Activated CD8-positive, alpha-beta memory T cell treated with anti-CD3 and anti-CD28 coated beads for 4 hours (primary cell): ENCODE measurements at places on chromosomes 3 and 15.

DNA sequence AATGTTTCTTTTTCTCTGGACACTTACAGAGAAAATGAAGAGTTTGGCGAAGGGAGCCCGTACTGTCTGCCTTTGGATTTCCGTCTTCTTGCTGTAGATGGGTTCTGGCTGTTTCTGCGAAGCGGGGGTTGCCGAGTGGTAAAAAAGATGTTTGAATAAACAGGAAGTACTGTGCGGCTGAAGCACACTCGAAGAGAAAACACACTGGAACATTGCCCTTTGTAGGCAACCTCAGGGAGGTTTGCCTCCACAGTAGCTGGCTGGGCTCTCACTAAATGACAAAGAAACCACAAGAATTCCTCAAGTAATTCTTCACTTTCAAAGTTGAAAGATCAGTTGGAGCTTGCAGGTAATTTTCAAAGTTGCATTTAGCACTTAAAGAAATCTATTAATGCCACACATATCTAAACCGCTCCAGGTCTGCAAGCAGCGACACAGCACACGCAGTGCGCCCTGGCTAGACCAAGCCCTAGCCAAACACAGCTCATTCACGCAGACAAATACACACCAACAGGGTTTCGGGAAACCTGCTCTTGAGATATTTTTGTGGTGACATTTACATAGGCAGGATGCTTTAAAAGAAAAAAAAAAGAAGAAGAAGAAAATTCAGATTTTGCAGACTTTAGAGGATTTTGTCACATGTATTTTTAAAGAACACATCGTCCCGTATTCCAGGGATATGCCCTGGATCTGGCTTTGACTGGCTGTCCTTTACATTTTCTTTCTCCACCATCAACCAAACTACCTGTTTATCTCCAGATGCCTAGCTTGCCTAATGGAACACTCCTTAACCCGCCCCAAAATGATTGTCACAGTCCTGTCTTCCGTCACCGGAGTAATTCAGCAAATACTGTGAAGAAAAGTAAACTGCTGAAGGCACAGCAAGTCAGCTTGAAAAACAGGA is 452.8 kb downstream of the FOXP1 start:
- DNase-seq, result peak; percentile 60

- no peak for DNase-seq
These were observed 86.1 kb upstream of the PSMD6 start for GRCh38 chr3:64109438-64109837.

- DNase-seq, result no peak
These were observed 24.9 kb upstream of the ATP2B2 start for GRCh38 chr3:10530241-10530640.

- no peak for DNase-seq
These were observed 814 bp upstream of the TEX264 start for GRCh38 chr3:51670053-51670822.

GRCh38 chr3:24287755-24288450 is 206.7 kb downstream of the THRB start:
- no peak for DNase-seq

GRCh38 chr3:190739641-190740185 is 122.8 kb downstream of the GMNC start:
- DNase-seq, result no peak

DNA sequence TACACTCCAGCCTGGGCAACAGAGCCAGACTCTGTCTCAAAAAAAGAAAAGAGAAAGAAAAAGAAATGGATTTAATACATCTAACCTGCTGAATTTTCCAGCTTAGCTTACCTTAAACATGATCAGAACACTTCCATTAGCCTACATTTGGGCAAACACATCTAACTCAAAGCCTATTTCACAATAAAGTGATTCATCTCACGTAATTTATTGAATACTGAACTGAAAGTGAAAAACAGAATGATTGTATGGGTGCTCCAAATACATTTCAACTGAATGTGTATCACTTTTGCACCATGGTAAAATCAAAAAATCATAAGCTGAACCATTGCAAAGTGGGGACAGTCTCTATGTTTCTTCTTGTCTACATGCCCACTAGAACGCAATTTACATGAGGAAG is 9.0 kb downstream of the PIK3R4 start:
- DNase-seq, result no peak

DNA sequence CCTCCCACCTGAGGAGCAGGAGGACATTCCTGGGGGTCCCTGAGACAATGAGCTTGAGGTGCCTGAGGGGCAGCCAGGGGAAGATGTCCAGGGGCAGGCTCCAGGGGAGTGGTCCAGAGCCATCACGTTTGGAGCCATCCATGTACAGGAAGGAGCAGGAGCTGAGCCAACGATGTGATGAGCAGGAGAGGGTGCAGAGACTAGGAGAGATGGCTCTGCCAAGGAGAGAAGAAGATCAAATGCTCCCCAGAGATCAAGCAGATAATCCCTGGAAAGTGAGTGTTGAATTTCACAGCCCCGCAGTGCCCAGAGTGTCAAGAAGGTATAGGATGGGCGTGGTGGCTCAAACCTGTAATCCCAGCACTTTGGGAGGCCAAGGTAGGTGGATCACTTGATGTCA is 97.8 kb upstream of the HERC1 start:
- no peak for DNase-seq

DNA sequence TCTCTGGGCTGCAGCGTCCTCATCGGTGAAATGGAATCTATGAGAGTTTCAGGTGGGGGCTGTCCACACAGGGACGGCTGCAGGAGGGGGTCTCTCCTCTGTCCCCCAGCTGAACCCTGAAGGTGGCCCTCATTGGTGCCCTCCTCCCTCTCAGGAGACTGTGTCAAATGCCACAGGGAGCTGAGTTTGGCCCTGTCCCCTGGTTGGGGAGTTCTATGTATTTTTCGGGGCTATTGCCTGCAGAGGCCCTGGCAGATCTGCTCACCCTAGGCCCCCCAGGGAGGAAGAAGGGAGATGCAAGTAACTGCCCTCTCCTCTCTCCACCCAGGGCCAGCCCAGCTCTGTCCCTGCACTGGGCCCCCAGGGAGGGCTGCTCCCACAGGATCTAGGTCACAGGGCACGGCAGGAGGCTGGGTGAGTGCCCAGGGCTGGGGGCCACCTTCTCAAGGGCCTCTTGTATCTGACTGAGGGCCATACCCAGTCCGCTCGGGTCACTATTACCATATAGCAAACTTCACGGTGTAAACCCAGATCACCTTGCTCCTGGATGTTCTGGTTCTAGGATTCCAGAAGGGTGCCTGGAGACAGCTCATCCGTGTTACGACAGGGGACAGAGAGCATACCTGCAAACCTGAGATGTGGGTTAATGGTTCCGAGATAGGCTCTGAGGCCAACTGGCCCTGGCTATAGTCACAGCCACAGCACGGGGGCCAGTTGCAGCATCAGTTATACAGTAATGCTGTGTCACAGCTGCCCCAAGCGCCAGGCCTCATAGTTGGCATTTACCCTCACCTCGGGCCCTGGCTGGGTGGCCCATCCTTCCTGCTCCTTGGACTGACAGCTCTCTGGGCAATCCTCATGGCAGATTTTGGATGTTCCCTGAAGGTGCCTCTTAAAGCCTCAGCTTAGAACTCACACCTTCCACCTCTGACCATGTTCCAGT is 102.4 kb upstream of the PRR23E start:
- no peak for DNase-seq

GRCh38 chr3:150790629-150791028 is 27.7 kb upstream of the SIAH2 start:
- DNase-seq, result no peak

- DNase-seq, result no peak
These were observed 21.7 kb upstream of the ALAS1 start for GRCh38 chr3:52176180-52176752.

DNA sequence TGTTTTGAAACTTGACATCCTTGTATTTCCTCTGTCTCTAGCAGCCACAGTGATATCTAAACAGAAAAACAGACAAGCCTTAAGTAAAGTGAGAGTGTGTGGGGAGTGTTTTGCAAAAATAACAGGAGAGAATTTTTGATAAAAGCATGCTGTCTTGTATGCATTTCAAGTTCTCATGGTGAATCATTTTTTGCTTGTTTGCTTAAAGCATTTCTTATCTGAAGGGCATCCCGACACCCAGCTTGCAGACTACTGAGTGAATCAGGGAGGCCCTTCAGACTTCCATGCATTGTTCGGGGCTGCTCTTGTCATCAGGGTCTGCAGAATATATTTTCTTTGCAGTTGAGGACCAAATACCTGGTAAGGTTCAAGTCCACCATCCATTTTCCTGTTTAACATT is 8.5 kb downstream of the CGNL1 start:
- no peak for DNase-seq

- no peak for DNase-seq
These were observed 4.2 kb upstream of the WNT5A start for GRCh38 chr3:55491296-55491816.

DNA sequence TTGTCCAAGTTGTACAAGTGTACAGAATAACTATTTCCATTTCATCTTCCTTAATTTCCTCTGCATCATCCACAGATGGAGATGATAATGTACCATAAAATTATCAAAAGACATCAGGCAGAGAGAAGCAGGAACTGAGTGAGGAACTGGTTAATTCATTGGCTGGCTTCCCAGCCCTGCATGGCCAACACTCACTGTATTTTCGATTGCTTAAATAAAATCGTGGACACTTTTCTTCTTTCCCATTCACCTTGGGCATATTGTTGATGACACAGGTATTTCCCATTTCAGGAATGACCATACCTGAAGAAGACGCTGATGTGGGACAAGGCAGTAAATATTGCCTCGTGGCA is 144.2 kb upstream of the ABHD17C start:
- no peak for DNase-seq

DNA sequence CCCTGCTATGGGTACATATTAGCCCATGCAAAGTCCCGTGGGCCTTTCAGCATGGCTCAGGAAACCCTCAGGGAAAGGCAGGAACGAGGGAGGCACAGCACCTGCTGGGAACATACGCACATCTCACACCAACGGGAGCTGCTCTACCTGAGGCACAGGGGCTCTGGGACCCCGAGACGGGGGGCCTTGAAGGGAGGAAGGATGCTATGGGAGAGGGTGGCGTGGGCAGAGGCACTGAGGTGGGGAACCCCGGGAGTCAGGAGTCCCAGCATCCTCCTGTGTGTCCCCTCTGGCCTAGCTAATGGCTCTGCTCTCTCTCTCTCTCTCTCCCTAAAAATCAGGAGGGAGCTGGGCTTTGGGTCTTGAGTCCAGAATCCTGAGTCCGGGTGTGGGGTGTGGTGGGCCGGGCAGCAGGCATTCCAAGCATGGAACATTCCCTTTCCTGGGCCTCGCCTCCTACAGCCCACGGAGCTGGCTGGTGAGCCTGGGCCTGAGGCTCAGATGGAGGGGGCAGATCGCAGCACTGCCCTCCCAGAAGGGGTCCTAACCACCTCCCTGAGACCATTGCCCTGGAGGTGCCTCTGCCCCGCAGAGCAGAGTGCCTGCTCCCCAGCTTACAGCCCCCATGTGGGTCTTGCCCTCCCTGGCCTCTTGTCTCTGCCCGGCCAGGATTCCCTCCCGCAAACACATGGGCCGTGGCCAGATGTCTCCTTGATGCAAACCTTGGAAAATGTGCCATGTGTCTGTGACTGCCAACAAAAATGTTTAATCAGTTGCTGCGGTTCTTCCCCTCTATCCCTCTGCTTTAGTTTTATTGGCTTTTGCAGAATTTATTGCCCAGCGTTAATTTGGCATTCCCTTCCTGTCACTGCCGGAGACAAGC is 101.6 kb downstream of the TMEM266 start:
- DNase-seq, result no peak

- no peak for DNase-seq
These were observed 1.4 kb upstream of the CHMP2B start for GRCh38 chr3:87225659-87226058.

GRCh38 chr3:16370872-16371740 is 106.1 kb downstream of the OXNAD1 start:
- DNase-seq, result no peak

- DNase-seq, result no peak
These were observed 1.4 kb downstream of the PGPEP1L start for GRCh38 chr15:99006146-99006545.

DNA sequence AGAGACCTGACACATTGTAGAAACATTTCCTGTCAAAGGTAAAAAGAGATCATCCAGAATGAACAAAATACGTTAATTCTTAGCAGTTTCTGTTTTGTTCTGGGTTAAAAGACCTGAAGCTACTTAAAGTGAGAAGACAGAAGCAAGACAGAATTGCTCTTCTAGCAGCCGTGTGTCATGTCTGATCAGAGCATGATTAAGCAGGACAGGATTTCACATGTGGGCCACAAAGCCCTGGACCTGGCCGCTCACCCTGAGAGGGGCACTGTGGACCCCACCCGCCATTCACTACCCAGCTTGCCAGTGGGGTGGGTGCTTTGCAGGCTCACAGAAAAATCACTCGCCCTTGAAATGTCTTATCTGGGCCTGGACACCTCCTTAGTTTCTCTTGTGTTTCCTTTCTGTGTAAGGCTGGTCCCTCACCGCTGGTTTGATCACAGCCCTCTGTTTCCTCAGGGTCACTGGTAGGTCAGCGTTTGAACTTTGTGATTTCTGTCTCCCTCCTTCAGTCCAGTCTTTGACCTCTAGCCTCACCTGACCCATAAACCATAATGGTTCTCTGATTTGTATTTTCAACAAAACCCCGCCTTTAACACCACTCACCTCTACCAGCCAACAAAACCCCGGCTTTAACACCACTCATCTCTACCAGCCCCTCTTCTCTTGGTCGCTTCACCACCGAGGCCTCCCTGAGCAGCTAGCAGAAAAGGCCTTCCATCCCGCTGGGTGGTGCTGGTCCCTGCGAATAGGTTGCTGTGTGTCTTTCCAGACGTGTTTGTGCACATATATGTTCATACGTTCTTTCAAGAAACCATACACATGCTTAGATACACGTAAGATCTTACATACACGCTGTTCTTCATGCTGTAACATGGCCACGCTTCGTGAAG is 185.0 kb downstream of the OR4M2 start:
- no peak for DNase-seq

DNA sequence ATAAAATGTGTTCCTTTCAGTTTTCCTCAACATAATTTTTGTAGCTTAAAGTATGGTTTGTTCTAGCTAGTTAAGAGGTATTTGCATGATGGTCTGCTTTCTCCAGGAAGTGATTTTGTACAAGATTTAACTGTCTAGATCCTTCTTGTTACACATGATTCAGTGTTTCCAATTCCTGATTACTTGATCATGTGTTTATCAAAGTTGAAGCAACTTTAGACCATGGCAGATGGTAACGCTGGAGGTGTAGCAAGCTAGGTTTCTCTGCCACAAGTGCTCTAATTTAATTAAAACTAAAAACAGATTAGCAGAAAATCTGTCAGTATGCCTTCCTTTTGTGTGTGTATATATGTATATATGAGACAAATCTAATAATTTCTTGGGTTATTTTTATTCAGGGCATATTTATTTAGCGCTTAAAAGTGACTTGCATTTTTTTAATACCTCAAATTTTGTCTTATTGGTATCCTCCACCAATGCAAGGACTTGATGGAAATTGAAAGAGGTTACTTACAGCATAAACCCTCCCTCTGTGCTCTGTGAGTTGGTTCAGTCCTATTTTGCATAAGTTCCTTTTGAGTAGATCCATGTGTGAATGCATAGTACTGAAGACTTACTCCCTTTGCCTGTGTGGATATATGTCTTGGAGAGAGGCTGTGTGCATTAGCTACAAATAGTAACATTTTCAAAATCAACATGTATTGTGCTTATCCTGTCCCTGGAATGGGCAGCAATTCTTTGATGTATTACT is 157.3 kb upstream of the CGNL1 start:
- no peak for DNase-seq
